ENCODE measurements at places on chromosomes 1 and 21. TPM values are rescaled to one million over a fixed set of nuclear protein-coding genes. Genes with fewer than 3 reads are reported as not detected.

PRAMEF1 gene
- not detected for total RNA-seq

TMEM240 gene
- 0.61 TPM for total RNA-seq

CRABP2 gene
- total RNA-seq, result 1.4 TPM

CELA2A gene
- not detected for total RNA-seq

TTLL7 gene
- total RNA-seq, result 5.3 TPM

AMY1A gene
- total RNA-seq, result not detected

PCNX2 gene
- 17.6 TPM for total RNA-seq

- DNase-seq, result no peak
Measured at GRCh38 chr1:16969057-16969611, 11.3 kb downstream of the MFAP2 start.

GRCh38 chr1:116760487-116760886 is 6.3 kb downstream of the CD2 start:
- peak; percentile 39 for DNase-seq

DNA sequence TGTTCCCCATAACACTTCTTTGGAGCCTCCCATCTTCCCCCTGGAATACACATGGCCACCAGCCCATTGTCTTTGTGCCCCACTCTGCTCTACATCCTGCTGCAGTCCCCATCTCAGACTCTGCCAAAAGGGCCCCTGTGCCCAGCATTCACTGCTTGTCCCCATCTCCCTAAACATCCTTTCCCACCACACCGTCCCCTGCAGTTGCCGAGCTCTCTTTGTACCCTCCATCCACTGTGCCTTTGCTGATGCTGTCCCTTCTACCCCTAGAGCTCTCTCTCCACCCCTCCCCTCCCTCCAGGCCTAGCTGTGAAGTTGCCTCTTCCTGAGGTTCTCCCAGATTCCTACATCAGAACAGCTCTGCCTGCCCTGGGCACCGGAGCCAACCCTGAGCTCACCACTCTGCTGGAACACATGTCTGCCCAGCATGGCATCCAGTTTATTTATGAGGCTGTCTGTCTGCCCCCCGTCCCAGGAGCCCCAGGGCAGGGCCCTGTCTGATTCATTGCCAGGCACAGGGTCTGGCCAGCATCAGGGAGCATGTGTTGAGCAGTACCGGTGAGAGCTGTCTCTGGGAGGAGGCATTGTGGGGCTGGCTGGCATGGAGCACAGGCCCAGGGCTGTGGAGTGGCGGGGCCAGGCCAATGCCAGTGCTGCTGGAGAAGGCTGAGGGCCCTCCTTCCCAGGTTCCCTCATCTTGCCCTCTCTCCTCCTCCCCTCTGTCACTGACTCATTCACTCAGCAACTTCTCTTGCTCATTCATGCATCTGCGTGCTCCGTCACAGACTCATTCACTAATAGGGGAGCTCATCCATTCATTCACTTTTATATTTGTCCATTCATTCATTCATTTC is 28.8 kb downstream of the EDN2 start:
- no peak for DNase-seq

- DNase-seq, result no peak
Measured at GRCh38 chr1:192810253-192810880, 1.5 kb downstream of the RGS2 start.

GRCh38 chr1:214553142-214553710 is 1.8 kb upstream of the PTPN14 start:
- DNase-seq, result no peak

GRCh38 chr1:9596415-9597123 is 7.9 kb downstream of the TMEM201 start:
- DNase-seq, result no peak

DNA sequence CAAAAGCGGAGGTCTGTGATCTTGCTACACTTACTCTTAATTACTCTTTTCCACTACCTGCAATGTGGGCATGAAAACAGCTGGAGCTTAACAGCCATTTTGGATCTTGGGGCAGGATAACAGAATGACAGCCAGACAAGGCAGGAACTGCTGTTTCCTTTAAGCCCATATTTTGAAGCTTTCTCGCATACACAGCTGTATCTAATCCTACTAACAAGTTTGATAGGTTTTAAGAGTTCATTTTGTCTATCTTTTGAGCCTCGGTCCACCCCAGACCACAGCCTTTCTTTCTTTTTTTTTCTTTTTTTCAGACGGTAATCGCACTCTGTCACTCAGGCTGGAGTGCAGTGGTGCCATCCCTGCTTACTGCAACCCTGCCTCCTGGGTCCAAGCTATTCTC is 42.4 kb upstream of the CRB1 start:
- DNase-seq, result no peak

DNA sequence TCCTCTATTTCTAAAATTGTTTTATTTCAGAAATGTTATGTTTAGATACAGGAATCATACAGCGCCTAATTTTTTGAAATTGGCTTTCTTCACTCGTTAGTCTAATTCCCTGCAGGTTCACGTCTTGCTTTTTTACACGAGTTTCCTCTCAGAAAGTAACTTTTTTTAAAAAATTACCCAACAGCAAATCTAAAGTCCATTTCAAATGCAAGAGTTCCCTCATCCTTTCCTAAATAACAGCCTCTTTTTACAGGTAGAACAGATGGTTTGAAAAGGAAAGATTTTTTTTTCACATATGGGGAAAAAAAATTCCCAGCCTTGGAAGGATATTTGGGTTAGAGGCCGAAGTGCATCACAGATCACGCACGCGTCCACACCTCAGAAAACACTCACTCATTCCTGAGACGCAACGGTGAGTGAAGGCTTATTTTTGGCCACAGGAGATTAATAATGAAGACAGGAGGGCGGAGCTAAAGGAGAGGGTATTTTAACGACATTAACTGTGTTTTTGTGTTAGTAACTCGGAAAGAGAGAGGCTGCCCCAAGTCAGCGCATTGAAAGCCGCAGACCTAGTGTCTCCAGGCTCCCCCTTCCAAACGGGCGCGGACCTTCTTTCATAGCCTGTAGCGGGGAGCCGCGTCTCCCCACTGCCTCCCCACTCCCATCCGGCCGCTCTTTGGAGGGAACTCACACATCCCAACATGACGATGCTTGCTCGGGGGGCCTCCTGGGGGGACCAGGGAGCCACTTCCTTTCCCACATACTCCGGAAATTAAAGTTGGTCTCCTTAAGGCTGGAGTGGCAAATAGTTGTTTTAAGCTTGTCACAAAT is 969 bp upstream of the RIPK4 start:
- no peak for DNase-seq

GRCh38 chr1:205228093-205228521 is 361 bp downstream of the TMCC2 start:
- no peak for DNase-seq

DNA sequence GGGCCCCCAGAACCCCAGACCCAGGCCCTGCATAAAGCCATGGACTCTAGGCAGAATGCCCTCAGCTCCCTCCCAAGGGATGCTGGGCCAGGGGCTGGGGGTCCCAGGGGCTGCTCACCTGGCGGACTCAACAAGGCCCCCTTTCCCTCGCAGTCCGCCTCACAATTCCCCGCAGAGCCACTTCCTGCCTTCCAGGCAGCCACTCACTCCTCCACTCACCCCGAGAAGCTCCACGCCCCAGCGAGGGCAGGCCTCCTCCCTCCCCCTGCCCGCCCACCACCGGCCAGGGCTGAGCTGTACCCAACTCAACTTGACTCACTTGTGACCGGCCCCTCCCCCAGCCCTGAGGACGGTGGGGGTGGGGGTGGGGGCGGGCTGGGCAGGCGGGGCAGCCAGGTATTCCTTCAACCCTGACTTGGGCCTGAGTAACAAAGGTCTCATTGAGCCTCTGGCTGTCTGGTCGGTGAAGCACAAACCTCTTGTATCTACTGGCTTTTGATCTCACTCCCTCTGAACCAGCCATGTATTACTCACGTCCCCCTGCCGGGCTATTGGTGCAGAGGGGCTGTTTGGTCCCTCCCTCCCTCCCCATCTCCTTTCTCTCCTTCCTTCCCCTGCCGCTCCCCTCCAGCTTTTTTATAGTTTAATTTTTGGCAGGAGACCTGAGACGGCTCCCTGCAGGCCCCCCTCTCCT is 5.9 kb downstream of the BLACAT1 start:
- peak; percentile 74 for DNase-seq

- DNase-seq, result no peak
Measured at GRCh38 chr1:200364831-200365230, 45.0 kb downstream of the ZNF281 start.

DNA sequence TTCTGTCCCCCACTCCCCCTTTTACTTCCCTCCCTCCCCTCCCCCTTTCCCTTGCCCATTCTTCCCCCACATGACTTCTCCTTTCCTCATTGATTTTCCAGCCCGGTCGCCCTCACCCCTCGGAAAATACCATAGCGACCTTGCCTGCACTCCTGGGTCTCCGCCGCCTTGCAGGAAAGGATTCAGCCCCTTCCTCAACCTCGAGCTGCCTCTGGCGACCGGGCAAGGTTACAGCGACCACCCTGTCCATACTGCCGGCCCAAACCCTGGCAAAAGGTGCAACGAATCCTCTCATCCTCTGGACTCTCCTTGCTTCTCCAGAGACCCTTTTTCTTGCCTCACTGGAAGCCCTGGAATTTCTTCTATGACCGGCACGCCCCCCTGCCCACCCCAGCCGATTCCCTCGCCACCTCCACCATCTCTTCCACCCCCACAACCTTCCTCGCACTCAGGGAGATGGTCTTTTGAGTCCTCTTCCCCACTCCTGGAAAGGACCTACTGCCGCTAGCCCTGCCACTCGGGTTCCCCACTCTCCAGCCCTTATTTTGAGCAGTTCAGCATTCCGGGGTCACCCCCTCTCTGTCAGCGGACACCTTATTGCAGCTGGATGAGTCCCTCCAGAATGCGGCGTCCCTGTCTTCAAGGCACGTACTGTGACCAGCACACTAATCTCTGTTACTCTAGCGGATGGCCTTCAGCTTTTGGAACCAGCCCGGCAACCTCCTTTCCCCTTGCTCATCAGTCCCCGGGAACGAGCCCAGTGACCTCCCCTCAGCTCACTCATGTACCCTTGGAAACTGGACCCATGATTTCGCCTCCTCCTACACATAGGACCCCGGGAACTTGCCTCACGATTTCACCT is 846 bp downstream of the NSUN4 start:
- no peak for DNase-seq
